ENCODE measurements at places on chromosomes 1 and 21.
A peak's percentile ranks its signal among the peaks of the same experiment; 100 is the strongest.

GRCh38 chr1:234535763-234536515 is 57.0 kb upstream of the TARBP1 start:
- DNase-seq: peak; percentile 62

GRCh38 chr1:61210435-61211154 is 128.2 kb downstream of the NFIA start:
- DNase-seq: no peak

GRCh38 chr1:38009088-38009840 is 3.3 kb upstream of the UTP11 start:
- DNase-seq: no peak

- DNase-seq: no peak
Measured at GRCh38 chr21:33478935-33479678, 667 bp downstream of the TMEM50B start.

DNA sequence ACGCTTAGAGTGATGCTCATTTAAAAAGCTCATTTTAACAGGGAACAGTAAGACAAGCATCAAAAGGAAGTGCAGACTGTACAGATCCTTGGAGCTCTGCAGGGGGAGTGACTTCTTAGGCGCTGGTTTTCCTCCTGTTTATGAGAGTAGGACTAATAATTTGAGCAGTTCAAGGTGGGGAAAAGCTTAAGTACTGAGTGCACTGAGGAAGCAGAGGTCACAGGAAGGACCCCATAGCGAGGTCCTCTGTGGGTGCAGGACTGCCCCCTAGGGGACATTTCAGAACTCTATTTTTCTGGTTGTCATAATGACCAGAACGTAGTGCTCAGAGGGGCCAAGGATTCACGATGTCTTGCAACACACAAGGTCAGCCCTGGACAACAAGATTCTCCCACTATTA is 112.1 kb downstream of the HLCS start:
- no peak for DNase-seq

DNA sequence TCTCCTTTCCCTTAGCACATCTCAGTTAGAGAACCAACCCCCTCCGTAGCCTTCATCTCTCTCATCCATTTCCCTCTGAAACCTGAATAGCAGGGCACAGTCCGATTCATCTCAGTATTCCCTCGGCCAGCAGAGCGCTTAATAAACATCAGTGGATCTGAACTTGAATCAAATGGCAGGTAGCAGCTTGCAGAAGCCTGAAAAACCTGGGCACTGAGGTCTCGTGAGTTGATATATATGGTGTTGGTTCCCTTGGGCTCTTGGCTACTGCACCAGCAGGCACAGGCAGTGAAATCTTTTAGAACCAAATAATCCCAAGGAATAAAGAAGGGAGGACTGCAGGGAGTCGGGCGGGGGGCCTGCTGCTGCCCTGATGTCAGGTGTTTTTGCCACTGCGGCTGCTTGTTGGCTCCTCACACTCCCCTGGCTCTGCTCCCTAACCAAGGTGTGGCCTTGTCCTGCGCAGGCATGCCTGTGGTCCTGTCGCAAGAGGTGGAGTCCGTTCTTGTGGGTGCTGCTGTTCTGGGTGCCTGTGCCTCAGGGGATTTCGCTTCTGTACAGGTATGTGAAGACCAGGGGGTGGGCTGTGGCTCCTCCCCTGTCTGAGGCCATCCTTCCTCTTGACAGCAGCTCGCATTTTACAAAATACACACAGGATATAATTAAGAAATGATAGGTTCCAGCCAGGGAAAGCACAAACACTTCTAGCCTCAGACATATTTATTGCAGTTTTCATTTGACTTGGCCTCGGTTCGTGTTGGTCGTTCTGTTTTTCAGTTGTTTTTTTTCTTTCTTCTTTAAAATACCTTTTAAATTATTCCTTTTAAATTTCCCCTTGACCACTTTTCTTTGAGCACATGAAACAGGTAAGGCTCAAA is 140.9 kb upstream of the HOOK1 start:
- DNase-seq: peak; percentile 96

GRCh38 chr1:192903142-192903541 is 94.3 kb downstream of the RGS2 start:
- no peak for DNase-seq

GRCh38 chr1:100539836-100540536 is 2.0 kb downstream of the GPR88 start:
- no peak for DNase-seq

DNA sequence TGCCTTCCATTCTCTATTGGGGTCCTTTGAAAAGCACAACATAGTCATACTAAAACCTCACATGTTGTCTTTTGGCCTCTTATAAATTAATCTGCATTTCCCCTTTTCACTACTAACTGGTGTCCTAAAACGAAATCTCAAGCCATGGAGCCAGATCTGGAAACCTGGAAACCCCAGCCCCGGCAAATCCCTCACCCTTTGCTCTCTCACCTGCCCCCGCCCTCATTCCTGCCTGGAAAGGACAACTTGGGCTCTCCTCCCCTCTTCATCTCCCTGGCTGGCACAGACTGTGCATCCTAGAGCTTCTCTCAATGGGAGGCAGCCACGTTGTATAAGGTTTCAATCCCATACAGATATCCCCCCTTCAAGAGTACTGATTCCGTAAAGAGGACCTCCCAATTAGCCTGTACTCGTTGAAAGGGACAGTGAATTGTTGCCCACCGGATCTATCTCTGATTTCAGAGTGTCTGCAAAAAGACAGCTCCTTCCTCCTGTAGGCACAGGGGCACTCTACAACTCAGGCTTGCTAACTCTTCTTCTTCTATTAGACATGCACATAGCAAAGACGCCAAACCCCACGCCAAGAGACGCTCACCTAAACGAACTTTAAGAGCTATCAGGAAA is 1.4 kb downstream of the DUSP10 start:
- DNase-seq: no peak

GRCh38 chr1:244353551-244354091 is 98.1 kb downstream of the ADSS2 start:
- no peak for DNase-seq

DNA sequence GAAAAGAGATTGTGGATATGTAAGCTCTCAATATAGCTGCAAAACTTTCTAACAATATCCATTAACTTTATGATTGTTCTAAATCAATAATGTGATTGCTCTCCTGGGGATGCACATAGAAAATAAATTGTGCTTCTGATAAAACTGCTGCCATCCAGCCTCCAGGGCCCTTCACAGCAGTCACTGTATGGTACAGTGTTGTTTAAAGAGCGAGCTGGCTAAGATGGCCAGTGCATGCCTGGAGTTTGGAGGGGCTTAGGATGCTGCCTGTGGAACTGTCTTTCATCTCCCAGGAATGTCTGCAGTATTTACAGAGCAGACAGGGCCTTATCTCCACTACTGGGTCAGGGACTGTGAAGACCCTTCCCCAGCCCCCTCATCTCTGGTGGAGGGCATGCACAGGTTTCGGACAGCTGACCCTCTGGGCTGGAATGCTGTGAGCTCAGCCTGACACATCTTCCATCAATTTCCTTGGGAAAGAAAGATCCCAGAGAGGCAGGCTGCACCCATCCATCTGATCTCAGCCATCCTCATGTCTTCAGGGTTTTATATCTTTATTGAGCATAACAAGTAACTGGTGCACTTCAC is 137.0 kb downstream of the PLPP3 start:
- no peak for DNase-seq

- no peak for DNase-seq
Measured at GRCh38 chr1:56973923-56974742, 8.3 kb upstream of the C8B start.

- no peak for DNase-seq
Measured at GRCh38 chr1:11350265-11350664, 77.3 kb downstream of the UBIAD1 start.

- DNase-seq: no peak
Measured at GRCh38 chr1:44946725-44947062, 39.7 kb downstream of the EIF2B3 start.

DNA sequence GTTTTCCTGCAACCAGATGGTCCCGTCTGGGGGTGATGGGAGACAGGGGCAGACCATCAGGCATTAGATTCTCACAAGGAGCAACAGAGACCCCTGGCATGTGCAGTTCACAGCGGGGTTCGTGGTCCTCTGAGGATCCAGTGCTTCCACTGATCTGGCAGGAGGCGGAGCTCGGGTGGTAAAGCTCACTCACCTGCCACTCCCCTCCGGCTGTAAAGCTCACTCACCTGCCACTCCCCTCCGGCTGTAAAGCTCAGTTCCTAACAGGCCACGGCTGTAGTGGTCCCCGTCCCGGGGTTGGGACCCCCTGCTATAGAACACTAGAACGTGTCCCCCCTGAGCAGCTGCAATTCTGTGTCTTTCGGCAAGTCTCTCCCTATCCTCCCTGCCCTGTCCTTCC is 4.6 kb downstream of the KRTAP10-12 start:
- DNase-seq: no peak

GRCh38 chr1:183936791-183937190 is 100.7 kb downstream of the COLGALT2 start:
- DNase-seq: no peak

DNA sequence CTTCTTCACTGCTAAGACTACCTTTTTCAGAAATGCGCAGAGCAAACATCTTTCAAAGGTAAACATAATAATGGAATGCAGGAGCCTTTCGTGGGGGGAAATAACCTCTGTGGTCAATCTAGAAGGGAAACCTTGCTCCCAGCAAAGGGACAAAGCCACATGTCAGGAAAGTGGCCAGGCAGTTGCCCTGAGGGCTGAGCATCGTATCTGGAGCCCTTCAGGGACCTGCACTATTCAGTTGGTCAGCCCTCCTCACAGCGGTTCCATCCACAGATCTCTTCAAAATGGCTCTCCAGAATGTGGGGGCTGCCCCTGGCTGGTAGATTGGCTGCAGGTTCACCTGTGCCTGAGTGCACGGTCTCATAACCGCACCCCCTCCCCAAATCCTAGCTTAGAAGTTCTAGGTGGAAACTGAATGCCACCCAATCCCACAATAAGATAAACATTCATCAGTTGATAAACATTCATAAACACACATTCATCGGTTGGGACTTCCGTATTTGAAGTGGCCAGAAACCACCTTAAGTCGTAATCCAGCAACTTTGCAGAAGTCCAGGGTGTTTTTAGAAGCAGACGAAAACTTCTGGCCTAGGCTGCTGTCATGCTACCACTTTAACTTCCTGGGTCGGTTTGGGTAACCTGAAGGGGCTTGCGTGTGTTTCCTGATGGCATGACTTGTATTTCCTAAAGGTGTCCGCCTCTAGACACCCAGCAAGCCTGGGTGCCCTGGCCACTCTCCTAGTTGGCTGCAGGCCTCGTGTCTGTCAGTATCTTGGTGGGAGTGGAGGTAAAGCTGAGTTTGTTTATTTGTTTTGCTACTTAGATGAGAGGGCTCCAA is 50.5 kb downstream of the RASSF5 start:
- DNase-seq: no peak

- DNase-seq: no peak
Measured at GRCh38 chr1:64895500-64895899, 70.8 kb downstream of the JAK1 start.

DNA sequence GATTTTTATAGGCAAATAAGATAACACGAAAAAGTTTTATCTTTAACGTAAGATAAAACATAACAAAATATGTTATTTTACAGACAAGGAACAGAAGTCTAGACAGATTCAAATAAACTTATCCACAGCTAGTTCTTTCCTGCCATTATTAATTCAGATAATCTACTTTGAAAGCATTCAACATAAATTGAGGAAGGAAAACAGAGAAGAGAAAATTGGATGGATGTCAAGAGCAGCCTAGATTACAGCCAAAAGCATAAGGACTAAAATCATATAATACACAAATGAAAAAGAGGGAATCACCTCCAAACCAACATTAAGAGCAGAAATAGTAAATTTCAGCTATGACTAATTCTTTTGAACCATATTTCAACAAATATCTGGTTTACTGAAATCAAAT is 15.5 kb downstream of the TRIM33 start:
- no peak for DNase-seq

DNA sequence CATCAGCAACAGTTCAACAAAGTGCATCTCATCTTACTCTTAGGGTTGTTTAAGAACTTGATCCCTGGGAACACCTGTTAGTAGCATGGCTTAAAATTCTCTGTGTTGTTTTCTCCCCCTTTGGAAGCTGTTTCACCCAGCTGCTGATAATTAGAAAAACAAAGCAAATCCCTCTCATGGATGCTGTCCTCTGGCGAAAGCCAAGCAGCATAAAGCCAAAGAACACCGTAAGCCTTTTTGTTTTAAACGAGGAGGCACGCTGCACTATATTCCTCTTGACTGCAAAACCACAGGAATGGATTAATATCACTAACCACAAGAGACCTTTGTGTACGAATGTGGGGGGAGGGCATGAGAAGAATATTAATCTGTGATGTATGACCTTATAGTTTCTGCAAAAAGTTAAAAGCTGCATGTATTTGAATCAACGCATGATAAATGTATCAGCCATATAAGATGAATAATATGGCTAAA is 923.2 kb downstream of the LTN1 start:
- no peak for DNase-seq

- DNase-seq: no peak
Measured at GRCh38 chr1:163706915-163707314, 385.2 kb downstream of the NUF2 start.

- DNase-seq: no peak
Measured at GRCh38 chr1:41918450-41919043, at the start of gene HIVEP3. HIVEP3 (minus strand) TSS chr1:41918922.

DNA sequence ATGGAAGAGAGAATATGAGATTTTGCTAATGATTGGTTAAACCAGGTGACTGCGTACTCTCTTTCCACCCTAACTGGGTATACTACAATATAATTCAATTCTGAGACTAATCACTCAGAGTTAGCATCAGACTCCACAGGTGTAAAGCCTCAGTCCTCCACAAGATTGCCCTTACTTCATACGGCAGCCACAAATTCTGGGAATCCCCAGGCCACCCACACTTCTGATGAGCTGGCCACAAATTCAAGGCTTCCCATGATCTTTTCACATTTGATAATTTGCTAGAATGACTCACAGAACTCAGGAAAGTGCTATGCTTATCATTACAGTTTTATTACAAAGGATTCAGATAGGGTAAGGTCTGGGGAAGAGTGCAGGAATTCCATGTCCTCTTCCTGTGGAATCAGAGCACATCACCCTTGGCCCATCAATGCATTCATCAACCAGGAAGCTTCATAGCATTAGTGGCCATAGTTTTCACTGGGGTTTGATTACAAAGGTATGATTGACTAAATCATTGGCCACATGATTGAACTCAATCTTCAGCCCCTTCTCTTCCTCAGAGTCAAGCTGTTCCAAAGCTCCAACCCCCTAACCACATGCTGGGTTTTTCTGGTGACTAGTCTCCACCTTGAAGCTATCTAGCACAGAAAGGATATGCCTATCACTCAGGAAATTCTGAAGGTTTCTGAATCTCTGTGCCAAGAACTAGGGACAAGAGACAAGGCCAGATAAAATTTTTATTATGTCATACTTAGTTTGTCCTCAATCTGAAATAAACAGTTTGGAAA is 131.7 kb downstream of the HHIPL2 start:
- no peak for DNase-seq

- DNase-seq: no peak
Measured at GRCh38 chr1:42096554-42096953, 56.7 kb upstream of the GUCA2B start.

DNA sequence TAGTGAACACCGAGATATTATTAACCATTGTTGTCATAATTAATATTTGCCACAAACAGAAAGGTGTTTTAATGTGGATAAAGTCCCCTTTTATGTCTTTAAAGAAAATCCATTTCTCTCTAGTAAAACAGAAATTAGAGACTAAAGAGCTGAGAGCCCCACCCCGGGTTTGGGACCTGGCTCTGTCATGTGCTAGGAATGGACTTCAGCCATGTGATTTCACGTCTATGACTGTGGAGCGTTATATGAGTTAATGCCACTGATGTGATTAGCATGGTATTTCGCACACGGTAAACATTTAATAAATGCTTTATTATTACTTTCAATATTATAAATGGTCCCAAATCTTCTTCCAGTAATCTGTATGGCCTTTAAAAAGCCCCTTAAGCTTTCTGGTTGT is 205.0 kb upstream of the NFIA start:
- DNase-seq: no peak

GRCh38 chr1:24317956-24318614 is 1.1 kb upstream of the GRHL3 start:
- DNase-seq: no peak

Measured in breast epithelium (tissue), 4 donors.